NCI-H2081 (cell line): ENCODE measurements at places on chromosomes 5 and 9.
A peak's percentile ranks its signal among the peaks of the same experiment; 100 is the strongest.

DNA sequence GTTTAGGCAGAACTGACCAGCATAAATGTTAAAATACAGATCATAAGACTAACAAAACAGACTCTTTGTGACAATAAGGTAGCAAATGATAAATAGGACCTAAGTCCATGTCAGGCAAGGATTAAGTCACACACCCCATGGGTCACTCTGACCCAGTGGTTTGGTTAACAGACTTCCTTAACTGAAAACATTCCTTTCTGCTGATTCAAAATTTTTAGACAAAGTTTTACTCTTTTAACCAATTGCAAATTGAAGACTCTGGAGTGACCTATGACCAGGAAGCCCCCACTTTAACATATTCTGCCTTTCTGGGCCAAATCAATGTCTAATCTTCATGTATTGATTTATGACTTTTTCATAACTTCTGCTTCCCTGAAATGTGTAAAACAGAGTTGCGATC is 4.9 kb upstream of the NXNL2 start:
- DNase-seq, result no peak

GRCh38 chr5:123209502-123210027 is 120.5 kb downstream of the PRDM6 start:
- DNase-seq, result no peak

GRCh38 chr5:96048763-96049162 is 87.1 kb upstream of the ELL2 start:
- DNase-seq, result no peak

- DNase-seq, result no peak
Measured at GRCh38 chr5:35483780-35484179, 133.9 kb upstream of the SPEF2 start.

DNA sequence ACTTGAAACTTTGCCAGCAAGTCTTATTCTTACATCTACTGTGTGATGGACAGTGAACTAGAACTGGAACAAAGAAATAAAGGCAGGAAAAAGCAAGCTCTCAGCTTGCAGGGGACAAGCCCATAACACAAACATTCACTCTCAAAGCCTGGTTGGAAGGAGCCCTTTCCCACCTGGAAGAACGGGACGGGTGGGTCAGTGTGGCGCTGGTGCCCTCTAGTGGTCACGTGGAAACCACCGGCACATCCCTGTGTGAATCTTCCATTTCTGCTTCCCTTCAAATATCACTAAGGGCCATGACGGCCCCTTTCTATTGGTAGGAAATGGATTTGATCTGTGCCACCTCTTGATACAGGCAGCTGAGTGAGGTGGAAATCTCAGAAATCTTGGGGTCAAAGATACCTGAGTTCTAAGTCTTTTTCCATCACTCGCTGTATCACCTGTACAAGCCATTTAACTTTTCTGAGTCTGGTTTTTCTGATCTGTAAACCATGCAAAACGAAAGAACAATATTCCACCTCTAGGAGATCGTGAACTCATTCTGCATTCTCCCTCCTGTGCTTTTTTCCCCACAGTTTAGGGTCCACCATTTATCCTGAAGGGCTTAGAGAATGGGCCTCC is 211.6 kb downstream of the MSX2 start:
- peak; percentile 28 for DNase-seq

DNA sequence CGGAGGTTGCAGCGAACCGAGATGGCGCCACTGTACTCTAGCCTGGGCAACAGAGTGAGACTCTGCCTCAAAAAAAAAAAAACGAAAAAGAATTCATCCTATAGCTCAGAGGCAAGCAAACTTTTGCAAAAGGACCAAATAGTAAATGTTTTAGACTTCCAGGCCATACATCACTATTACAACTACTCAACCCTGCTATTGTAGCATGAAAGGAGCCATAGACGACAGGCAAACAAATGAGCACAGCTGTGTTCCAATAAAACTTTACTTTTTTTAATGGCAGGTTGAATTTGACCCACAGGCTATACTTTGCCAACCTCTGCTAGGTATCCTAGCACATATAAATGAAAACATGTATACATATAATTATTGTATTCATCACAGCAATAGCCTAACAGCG is 58.9 kb upstream of the SLC30A5 start:
- peak; percentile 82 for DNase-seq

DNA sequence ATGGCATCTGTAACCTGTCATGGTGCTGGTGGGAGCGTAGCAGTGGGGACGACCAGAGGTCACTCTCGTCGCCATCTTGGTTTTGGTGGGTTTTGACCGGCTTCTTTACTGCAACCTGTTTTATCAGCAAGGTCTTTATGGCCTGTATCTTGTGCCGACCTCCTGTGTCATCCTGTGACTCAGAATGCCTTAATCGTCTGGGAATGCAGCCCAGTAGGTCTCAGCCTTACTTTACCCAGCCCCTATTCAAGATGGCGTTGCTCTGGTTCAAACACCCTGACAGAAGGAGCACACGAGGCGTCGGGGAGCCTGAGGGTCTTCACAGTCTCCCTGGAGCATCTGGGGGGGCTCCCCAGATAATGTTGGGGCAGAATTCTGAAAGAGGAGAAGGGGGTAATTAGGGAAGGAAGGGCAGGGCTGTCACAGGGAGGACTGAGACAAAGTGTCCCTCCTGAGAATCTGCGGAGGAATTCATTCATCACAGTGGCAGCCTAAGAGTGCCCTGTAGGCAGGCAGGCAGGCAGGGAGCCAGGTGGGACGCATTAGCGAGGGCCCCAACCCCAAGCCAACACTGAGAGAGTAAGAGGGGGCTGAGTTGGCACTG is 21.3 kb upstream of the NCS1 start:
- DNase-seq, result no peak

- DNase-seq, result no peak
Measured at GRCh38 chr9:77156646-77157371, 20.5 kb upstream of the VPS13A start.

GRCh38 chr5:168015506-168015905 is 275.9 kb upstream of the WWC1 start:
- DNase-seq, result no peak

GRCh38 chr5:169146158-169146557 is 154.8 kb downstream of the SLIT3 start:
- DNase-seq, result no peak

GRCh38 chr5:76025069-76025468 is 58.1 kb upstream of the SV2C start:
- DNase-seq, result peak; percentile 60

DNA sequence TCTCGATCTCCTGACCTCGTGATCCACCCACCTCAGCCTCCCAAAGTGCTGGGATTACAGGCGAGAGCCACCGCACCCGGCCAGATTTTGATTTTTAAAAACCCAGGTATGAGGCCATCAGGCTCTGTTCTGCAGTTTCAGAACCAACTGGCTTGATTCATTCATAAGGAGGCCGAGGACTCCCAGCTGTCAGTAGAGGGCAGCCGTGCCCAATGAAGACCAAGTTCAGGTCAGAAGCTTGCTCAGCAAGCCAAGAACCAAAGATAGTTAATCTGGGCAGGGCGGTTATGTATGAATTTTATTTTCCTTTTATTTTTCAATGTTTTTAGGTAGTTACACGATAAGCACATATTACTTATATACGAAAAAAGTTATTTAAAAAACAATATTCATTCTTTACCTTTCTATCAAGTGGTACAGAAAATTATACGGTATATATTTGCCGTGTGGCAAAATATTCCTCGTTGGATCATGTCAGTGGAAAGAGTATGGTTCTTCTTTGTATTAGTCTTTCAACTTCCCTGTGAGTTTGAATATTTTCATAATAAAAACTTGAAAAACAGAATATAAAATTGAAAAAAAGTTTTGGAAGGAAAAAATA is 18.0 kb downstream of the MGAT1 start:
- peak; percentile 43 for DNase-seq

GRCh38 chr5:106269252-106269843 is 1401.4 kb downstream of the EFNA5 start:
- peak; percentile 3 for DNase-seq

DNA sequence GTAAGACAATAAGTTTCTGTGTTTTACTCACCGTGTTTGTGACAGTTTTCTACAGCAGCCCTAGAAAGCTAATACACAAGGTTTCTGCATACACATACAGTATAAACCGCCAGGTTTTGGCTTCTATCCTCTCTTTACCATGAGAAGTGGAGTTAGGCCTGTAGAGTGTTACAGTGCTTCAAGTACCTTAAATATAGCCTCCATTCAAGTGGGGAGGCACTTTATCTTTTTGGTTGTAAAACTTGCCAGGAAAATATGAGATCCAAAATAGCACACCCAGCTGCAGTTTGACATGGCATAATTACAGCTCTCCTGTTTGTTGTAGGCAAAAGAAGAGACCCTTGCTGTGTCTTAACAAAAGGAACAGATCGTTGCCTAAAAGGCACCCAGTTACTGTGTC is 90.3 kb upstream of the PTPN3 start:
- peak; percentile 69 for DNase-seq

GRCh38 chr5:150780187-150780692 is 1.7 kb downstream of the SMIM3 start:
- no peak for DNase-seq

GRCh38 chr5:124856726-124857125 is 110.3 kb upstream of the ZNF608 start:
- no peak for DNase-seq

GRCh38 chr9:120839146-120839545 is 3.6 kb downstream of the PSMD5 start:
- DNase-seq, result no peak

DNA sequence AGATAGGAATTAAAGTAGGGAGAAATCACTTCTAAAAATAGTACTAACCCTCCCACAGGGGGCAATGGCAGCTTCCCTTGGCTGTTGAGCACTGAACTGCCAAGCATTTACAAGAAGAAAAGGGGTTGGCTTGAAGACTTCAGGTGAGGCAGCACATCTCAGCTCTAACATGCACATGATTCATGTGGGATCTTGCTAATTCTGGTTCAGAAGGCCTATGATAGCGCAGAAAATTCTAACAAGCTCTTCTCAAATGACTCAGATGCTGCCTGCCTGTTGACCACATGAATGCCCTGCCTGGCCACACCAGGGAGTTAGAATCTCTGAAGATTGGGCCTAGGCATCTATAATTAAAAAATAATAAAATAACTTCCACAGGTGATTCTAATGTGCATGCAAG is 22.6 kb downstream of the CD180 start:
- DNase-seq, result no peak

DNA sequence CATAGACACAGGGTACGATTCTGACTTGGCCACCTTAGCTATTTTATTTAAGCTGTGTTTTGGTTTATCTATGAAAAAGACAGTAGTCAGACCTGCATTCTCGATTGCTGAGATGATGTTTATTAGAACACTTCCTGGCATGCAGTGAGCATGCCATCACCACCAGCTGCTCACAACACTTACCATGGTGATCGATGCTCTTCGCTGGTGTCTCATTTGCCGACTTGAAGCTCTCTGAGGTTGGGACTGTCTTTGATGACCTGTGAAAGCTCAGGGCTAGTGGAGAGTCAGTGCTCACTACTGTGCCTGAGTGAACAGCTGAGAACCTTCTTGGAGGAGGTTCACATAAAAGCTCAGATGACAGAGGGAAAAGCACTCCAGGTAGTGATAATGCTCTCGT is 4.4 kb upstream of the C9orf153 start:
- DNase-seq, result no peak

DNA sequence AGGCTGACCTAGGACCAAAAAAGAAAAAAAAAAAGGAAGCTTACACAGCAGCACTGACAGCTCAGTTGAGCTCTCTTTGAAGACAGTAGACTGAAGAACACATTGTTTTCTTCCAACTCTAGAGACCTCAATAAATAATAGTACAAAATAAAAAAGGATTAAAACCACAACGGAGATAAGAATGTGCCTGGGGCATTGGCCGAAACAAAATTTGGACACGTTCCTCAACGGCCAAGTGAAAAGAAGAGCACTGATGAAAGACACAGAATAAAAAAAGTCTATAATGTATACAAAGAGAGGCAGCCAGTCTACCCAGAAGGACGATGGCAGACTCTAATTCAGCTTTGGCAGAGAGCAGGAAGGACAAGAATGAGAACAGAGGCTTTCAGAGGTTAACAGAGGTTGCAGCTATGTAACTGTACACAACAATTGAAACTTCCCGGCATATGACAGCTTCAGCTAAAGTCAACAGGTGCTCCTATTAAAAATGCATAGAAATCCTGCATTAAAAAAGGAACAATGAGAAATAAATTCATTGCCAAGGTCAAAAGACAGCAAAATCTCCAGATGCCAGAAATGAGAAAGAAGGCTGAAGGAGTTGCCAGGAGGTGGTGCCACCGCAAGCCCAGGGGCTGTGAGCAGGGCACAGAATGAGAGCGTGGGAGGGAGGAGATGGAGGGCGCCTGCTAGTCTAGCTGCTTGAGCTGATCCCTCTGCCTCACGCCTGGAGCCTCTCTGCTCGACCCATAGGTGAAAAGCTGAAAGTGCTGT is 113.9 kb downstream of the DCP2 start:
- no peak for DNase-seq

DNA sequence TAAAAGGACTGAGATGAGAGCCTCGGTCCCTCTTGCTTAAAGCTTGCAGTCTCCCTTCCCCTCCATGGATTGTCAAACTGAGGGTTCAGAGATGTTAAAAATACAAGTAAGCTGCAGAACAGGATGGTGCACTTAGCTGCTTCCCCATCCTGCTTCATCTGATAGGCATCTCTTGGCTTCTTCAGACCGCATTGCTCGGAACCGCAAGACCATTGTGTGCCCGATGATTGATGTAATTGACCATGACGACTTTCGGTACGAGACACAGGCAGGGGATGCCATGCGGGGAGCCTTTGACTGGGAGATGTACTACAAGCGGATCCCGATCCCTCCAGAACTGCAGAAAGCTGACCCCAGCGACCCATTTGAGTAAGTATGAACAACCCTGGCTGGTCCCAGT is 65.5 kb upstream of the SAP30L start:
- DNase-seq, result no peak

DNA sequence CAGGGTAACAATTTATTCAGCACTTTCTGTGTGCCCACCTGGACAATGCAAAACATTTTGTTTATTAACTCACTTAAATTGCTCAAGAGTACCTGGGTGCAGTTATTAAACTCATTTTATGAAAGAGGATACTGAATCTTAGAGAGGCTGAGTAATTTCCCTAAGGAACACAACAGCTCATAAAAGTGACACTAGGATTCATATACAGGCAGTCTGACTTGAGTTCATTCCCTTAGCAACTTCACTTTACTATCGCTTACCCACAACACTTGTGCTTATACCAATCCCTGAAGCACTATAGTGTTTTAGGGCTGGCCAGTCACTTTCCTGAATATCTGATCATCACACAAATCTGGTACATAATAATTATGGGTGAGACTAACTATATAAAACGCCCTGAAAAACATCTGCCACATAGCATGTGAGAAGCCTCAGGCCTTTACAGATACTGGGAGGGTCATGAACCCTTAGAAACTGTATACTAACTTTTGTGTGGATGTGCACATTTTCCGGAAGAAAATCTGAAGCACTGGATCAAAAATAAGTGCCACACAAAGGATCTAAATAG is 11.3 kb downstream of the TRPM6 start:
- no peak for DNase-seq
